Astrocyte of the spinal cord (primary cell): ENCODE measurements at places on chromosomes 4 and X.

DNA sequence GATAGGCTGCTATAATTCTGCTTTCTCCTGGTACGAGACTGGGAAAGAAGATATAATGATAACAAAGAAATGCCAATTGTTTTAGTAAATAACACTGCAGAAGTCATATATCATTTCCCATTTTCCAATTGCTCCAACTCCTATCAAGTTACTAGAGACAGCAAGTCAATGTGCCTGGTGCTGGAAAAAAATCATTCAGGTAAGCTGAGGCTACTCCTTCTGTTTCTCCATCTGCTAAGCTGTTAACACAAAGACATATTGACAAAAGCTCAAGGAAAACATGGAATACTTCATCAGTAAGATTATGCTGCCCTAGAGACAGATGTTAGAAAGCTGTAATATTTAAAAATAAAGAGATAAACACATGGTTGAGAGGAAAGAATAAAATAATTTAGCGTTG lies 10.0 kb downstream of the NAA11 start:
- DNase-seq = no peak

GRCh38 chr4:88390128-88390527 lies 11.5 kb downstream of the HERC6 start:
- no peak for DNase-seq

- no peak for DNase-seq
Measured at GRCh38 chrX:122238801-122239200, 945.3 kb upstream of the GRIA3 start.

GRCh38 chr4:67130411-67130810 lies 414.9 kb downstream of the CENPC start:
- DNase-seq = peak; percentile 8

- DNase-seq = no peak
Measured at GRCh38 chrX:12843668-12844279, 23.1 kb upstream of the TLR7 start.

DNA sequence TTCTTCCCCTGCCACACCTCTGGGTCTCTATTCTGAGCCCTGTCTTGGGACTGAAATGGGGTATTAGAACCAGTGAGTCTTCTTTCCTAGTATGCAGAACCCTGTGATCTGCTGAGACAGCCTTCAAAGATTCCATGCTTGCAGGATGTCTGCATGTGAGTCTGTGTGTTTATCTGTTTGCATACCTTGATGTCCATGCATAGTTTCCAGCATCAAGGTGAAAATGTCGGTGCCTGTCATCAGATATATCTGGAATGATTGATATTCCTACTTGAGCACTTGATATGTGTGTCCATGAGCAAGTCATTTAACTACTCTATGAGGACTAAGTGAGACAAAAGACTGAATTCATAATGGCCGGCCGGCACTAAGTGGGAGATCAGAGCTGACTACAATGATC lies 117.0 kb upstream of the HS3ST1 start:
- DNase-seq = no peak

DNA sequence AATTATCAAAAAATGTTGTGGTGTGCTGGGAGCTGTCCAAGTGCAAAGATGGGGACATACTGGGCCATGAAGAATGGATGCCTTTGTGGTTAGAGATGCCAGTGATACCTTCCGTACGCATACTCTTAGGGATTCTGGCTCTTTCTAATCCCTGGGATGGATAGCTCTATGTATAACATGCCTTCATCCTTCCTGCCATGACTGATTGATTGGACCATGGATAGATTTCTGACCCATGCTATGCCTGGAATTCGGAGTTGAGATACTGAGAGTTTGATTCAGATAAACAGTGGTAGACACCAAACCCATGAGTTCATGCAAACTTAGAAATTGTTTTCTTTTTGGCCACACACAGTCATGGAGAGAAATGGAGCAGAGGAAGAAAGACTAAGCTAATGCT lies 147.2 kb upstream of the WDFY3 start:
- DNase-seq = peak; percentile 8

DNA sequence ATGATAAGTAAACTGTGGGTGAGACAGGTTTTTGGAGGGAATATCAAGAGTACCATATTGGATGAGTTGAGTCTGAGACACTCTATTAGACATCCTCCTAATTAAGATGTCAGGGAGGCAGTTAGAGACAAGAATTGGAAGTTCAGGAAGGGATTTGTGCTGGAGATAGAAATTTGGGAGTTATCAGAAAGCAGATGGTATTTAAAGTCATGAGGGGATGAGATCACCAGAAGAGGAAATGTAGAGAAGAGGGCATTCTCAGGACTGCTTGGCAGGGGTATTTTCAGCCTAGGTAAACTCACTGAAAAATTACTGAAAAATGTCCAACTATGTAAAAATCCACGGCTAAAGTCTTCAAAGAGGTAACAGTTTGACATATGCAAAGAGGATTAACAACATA lies 161.6 kb upstream of the PGRMC2 start:
- no peak for DNase-seq

GRCh38 chr4:119002476-119002875 lies 113.8 kb downstream of the SYNPO2 start:
- DNase-seq = no peak

DNA sequence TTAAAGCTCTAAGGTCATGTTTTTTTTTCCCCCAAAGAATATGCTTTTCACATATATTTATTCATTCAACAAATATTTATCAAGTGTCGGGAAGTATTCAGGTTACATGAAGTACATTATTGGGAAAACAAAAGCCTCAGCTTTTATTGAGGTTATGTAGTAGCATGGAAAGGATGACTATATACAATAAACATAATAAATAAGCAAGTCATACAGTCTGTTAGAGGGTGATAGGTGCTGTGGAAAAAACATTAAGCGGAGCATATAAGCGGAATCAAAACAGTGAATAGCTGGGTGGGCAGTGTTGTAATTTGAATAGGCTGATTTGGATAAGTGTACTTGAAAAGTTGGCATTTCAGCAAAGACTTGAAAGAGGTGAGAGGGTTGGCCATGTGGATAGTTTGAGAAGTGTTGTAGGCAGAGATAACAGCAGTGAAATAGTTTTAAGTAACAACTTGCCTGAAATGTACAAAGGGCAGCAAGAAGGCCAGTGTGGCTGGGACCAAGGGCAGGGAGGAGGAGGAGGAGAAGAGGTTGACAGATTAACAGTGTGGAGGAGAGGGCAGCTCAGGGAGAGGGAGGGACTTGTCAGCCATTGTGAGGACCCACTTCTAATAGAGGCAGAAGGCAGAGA lies 558.7 kb downstream of the SPRY1 start:
- no peak for DNase-seq

DNA sequence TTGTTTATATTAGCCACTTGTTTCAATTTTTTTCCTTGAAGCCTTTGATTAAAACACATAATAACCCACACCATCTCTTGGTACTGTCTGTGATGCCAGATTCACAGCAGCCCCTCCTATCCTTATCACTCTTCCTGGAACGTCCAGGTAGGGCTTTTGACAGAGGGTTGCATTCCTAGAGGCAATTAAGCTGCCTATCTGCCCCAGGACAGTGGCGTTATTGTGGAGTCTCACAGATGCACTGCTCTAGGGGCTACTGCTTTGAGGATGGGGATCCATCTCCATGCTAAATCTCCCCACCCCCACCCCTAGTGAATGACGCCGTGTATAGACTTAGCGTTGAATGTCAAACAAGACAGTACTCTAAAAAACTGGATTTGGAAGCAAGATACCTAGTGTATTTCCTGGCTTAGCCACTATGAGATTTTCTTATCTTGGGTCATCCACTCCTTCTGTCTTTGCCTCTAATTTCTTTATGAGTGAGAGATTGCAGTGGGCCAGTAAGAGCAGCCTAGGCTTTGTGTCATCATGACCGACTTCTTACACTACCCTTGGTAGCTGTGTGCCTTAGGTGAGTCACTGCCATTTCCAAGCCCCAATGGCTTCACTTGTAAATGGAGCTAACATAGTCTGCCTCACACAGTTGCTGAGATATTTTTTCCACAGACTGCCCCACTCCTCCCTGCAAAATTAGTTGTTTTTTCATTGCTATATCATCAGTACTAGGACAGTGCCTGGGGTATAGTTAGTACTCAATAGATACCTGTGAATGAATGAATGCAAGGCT lies 90.9 kb downstream of the EGF start:
- no peak for DNase-seq

GRCh38 chr4:186304866-186305505 lies 39.0 kb downstream of the F11 start:
- no peak for DNase-seq

DNA sequence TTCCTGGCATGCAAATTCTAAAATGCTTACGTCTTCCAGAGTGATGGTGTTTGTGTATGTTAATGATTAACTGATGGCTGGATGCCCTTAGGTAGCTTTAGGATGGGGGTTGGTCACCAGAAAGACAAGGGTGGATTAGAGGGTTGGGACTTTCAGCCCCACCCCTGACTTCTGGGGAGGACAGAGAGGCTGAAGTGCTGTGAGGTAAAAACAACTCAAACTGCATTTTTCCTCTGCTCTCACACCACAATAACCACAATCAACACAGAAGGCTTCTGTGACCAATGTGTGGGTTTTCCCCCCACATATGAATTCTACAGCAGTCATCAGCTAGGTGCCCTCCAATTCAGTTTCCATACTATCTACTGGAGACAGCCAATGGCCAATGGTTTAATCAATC lies 18.7 kb upstream of the DDIT4L start:
- peak; percentile 28 for DNase-seq

GRCh38 chrX:141814213-141814857 lies 23.8 kb upstream of the MAGEC3 start:
- DNase-seq = no peak

DNA sequence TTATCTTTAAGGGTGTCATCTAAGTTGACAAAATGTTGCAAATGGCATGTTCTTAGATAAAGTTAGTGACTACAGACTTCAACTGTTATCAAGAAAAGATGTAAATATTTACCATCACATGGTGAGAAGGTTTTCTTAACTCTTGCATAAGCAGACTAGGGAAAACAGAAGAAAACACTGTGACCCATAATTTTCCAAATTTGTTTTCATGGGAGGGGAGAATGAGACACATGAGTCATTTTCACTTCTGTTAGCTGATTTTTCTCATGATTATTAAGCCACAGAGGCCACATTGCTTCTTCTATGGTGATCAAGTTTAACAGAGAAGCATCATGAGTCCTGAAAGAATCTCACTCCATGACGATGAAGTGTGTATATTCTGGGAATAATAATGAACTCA lies 30.2 kb upstream of the SYTL5 start:
- DNase-seq = no peak

- no peak for DNase-seq
Measured at GRCh38 chrX:79524642-79525041, 157.5 kb upstream of the ITM2A start.

GRCh38 chr4:40331961-40332360 lies 3.2 kb upstream of the CHRNA9 start:
- DNase-seq = no peak

DNA sequence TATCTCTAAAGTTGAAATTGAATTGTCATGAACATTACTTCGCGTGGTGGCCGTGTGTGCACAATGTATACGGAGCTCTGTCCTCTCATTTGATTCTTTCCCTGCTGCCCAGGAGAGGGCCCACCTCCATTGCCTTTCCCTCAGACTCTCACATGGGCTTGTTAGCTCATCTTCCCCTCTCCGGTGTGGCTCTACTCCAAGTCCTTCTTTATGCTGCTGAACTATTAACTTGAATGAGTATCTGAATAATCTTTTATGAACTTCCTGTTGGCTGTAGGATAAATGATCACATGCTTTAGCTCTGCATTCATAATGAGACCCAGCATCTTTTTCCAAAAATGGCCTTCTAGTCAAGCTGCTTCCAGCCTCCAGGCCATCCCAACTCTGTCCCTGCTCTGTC lies 68.8 kb upstream of the CLNK start:
- DNase-seq = peak; percentile 31

GRCh38 chr4:159358226-159358625 lies 255.3 kb downstream of the RAPGEF2 start:
- DNase-seq = peak; percentile 77

- no peak for DNase-seq
Measured at GRCh38 chr4:113773014-113773413, 11.5 kb upstream of the CAMK2D start.

DNA sequence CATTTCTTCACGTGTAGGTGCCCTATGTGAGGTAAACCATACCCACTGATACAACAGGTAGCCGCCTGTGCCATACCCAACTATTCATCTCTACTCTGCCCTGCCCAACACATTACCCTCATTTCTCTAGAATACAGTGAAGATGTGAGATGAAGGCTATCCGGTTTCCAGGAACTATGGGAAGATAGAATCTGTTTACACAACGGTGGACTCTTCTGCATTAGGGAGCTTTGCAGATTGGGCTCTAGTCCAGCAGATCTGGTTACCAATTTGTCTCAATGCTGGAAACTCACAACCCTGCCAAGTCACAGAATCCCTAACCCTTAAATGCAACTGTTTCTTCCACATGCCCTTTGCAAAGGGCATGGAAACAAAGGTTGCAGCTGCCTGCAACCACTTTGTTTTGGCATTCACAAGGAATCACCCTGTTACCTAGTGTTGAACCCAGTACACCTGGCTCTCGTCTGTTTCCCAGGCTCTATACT lies 6.4 kb upstream of the SLAIN2 start:
- DNase-seq = no peak

DNA sequence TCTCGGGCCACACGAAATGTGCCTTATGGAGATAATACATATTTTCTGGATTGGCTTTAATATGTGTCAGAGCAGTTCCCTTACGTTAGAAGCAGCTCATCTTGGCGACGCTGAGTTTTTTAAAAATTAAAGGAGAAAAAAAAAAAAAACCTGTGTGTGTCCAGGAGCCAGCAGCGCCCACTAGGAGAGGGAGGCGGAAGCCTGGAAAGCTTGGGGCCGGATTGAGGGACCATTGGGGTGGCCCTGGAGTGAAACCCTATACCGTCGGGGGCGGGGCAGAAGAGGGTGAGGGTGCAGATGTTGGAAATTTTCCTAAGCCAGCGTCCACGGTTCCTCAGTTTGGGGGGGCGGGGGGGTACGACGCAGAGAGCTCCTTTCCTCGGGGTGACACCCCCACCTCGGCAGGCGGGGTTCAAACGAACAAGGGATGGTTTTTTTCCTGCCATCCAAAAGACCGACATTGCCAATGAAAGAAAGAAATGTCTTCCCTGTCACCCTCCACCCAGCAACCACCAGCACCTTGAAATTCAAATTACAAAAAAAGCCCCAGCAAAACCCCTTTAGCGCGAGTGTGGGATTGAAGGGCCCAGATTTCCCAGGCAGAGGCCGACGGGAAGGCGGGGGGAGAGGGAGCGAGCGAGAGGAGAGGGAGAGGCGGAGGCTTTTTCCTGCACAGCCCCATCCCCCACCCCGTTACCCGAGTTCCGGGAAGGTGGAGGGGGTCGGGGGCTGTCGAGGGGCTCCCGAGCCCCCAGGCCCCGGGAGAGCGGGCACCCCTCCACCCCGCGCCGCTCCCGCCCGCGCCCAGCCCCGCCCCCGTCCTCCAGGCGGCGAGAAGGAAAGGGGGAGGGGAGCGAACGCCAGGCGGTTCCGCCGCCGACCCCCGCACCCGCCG lies 859 bp downstream of the SMARCA1 start:
- DNase-seq = peak; percentile 54

GRCh38 chr4:74133786-74134499 lies 24.0 kb upstream of the MTHFD2L start:
- DNase-seq = peak; percentile 91

- no peak for DNase-seq
Measured at GRCh38 chrX:17056868-17057608, 110.6 kb downstream of the REPS2 start.
